ENCODE measurements at places on chromosomes 16 and 17.
A peak's percentile ranks its signal among the peaks of the same experiment; 100 is the strongest.

GRCh38 chr16:77589071-77589765 lies 133.1 kb upstream of the NUDT7 start:
- no peak for DNase-seq

DNA sequence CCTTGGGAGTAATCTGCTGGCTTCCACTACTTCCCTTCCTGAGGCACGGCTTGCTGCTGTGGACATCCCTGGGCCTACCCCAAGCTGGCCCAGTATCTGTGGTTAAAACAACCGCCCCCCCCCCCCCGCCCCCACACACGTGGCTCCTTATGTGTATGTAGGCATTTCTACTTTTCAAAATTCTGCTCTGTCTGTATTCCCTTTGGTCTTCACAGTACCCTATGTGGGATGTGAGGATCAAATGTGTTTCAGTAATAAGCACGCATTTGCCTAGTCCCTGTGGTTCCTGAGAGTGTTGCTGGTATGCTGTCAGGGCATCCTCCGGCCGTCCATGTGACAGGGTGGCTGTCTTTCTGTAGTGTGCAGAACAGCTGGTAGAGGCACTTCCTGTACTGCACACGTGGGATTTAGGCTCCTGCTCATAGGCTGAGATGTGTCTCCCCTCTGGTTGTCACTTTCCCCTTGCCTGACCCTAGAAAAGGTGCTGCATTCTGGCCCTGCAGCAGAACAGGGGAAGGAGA lies 2.2 kb downstream of the NT5M start:
- DNase-seq, result peak; percentile 38

DNA sequence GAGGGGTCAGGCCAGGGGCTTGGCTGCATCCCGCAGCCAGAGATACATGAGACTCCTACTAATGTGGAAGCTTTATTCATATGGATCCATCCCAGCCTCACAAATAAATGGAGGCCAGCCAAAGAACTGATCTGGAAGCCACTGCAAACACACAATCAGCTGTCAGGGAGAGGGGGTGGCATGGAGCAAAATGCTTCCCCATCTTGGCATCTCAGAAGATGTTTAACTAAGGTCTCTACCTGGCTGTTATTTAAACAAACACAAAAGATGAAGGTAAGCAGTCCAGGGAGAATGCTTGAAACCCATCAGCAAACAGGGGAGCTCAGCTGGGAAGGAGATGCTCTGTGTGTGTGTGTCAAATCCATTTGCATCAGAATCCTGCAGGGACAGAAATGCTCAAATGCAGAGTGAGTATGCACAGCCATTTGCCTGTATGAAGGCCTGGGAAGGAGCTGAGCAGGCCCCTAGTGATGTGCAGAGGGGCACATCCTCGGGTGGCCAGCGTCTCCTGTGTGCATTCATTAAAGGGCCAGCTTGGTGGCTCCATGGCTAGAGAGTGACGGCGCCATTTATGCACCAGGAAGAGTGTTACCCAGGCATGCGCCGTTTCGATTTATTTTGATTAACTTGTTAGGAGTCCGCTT lies 34.2 kb upstream of the IRX3 start:
- DNase-seq, result no peak

- DNase-seq, result no peak
Measured at GRCh38 chr16:80033783-80034468, 433.4 kb upstream of the MAF start.

DNA sequence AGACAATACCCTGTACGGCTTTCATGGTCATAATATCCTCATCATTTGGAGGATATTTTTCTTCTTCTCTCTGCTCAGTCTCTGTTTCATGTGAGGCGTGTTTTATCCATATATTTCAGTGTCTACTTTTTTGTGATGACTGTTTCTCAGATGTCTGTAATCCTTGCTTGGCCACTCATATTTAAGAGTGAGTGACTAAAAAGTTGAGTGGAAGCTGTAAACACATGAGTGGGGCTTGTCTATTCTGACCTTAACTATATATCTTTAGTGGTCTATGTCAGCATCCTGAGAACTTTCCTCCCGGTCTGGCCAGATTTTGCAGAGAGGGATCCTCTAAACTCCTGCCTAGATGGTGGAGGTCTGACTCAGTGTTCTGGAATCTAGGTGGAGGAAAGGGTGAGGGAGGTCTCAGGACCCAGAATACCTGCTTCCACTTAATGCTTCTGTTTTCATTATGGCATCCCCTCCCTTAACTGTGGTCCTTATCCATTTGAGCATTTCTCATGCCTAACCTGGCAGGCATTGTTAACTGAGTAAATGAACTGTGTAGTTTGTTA lies 6.0 kb downstream of the DDX19B start:
- DNase-seq, result no peak

DNA sequence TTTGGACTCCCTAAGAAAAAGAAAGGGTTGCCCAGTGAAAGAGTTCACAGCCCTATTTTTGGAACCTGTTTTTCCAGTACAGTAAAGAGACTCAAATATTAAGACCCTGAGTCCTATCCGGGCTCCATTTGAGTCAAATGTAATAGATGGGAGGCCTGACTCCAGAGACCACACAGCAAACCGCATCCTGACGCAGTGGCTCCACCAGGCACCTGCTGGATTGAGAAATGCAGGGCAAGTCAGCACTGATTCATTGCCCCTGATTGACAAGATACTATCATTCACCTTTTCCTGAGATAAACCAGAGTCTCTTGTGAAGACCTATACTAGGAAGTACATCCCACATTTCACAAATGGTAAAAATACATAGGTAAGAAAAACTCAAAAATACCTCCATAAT lies 715.7 kb upstream of the SOX9 start:
- DNase-seq, result no peak

- no peak for DNase-seq
Measured at GRCh38 chr17:31627960-31628359, 231.1 kb downstream of the COPRS start.

- DNase-seq, result no peak
Measured at GRCh38 chr17:74962622-74963394, 9.8 kb downstream of the HID1 start.

- no peak for DNase-seq
Measured at GRCh38 chr16:83542491-83542890, 265.3 kb upstream of the HSBP1 start.

DNA sequence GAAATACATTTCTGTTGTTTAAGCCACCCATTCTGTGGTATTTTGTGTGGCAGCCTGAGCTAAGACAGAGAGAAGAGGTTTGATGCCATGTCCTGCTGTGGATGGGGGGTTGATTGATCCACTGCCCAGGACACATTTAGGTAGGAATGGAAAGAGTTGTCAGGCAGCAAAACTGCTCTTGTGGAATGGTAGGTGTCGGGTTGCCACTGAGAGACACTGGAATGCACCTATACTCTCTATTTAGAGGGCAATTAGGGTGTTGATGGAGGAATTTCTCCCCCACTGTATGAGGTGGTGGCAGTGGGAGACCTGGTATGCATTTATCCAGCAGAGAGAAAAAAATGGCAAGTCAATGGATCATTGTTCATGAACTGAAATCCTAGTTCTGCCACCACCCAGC lies 30.9 kb downstream of the CBLN1 start:
- no peak for DNase-seq

DNA sequence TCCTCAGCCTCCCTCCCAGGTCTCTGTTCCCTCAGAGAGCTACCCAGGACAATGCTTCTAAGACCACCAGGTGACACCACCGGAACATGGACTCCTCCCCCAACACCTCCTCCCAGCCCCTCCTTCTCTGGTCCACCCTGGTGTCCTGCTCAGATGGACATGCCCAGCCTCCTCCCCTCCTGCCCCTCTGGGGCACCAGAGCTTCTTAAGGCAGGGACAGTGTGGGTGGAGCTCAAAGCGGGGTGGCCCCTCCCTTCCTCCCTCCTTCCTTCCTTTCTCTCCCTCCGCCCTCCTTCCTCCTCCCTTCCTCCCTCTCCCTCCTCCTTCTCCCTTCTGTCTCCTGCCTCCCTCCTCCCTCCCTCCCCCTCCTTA lies 22.7 kb downstream of the TRPV3 start:
- no peak for DNase-seq

DNA sequence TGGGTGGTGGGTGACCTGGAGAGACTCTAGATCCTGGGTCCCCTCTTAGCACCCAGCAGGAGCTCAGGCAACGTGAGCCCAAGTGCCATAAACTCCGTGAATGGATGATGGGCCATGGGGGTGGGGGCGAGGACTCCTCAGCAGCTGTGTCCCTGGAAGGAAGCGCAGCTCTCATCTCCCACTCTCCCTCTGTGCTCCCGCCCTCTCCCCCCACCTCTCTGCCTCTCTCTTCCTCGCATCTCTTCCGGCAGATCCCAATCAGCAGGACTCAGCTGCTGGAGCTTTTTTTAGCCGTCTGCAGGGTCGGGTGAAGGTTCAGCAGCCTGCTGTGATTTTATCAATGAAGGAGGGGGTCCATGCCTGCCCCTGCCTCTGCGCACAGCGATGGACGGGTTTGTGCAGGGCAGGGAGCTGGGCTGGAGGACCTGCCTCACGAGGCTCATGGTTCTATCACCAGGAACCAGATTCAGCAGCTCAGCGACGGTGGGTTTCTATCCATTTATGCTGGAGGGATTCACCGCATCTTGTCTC lies 8.3 kb downstream of the CCR7 start:
- no peak for DNase-seq

- no peak for DNase-seq
Measured at GRCh38 chr16:88295671-88296436, 86.9 kb upstream of the ZNF469 start.

DNA sequence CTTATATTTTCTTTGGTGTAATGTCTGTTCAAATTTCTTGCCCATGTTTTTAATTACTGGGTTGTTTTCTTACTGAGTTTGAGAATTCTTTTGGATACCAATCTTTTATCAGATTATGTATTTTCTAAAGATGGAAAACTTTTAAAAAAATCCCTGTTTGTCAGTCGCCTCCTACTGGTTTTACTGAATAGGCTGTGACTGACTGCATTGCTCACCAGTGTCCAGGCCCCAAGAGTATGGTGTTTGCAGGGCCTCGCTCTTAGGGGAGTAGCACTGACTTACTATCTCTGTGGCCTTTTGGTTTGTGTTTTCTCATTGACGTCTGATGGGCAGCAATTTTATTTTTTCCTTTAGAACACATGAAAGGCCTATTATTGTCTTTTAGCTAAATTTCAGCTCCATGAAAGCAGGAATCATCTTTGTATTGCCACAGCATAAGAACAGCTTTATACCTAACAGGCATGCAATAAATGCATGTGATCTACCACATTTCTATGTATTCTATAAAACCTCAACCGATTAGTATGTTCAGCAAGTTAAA lies 188.4 kb downstream of the AATF start:
- no peak for DNase-seq

GRCh38 chr17:70168044-70168976 lies 1.0 kb upstream of the KCNJ2 start:
- DNase-seq, result no peak

DNA sequence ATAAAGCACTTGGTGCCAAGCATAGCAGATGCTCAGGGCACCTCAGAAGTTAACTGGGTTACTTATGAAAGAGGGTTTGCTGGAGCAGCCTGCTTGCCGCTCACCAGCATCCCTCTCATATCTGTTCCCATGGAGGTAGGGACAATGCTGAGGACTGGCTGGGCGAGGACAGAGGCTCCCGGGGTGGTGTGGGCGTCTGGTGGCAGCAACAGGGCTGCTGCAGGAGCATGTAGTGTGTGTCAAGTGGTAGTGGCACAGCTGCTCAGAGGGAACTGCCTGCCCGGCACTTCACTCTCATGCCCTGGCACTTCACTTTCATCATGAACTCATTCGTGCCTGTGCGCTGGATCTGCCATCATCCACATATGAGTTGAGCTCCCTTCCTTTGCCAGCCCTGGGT lies 26.9 kb upstream of the ZNHIT3 start:
- DNase-seq, result no peak

- no peak for DNase-seq
Measured at GRCh38 chr17:15122857-15123256, 142.3 kb downstream of the PMP22 start.

DNA sequence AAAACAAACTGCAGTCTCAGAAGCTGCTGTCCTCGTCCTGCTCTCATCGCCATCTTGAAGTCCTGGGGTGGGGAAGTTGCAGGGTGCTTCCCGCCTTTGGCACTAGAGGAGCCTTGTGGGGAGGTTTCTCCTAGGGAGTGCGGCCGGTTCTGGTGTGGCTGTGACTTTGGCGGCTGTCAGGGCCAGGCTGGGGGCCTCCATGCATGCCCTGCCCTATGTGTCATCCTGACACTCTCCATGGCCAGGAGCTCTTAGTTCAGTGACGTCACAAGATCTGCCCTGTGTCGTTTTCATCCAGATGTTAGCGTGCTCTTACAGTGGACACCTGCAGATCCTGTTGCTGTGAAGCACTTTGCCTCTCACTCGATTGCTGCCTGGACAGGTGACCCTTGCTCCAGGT lies 49.6 kb downstream of the PLD6 start:
- no peak for DNase-seq

DNA sequence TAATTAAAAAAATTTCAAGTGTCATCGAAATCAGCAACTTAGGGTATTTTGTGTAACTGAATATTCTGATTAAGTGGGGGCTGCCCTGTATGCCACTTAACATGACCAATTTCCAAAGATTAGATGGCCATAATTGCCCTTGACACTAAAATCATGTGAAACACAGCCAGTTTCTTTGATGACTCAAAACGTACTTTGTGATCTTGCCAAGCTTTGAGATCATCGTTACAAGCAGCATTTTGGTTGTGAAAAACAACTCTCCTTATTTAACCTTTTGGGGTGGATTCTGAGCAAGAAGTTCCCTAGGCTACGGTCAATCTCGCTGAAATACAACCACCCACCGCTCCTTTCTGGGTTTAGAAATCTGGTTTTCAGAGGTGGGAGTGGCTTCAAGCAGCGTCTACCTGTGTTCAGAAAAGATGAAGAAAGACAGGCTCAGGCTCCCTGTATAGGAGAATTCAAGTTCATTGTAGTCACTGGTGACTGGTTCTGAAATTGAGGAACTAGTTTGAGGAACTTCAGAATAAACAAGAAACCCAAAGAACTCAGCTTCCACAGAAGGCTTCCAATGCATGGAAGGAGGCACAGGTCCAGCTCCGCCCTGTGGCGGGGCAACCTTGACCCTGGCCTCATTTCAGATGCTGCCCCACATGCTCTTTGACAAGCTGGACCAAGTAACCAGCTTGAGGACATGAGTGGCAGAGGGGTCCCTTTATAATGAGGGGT lies 9.4 kb downstream of the MAP3K14 start:
- peak; percentile 57 for DNase-seq

GRCh38 chr17:35612924-35613521 lies 25.9 kb downstream of the AP2B1 start:
- peak; percentile 24 for DNase-seq

DNA sequence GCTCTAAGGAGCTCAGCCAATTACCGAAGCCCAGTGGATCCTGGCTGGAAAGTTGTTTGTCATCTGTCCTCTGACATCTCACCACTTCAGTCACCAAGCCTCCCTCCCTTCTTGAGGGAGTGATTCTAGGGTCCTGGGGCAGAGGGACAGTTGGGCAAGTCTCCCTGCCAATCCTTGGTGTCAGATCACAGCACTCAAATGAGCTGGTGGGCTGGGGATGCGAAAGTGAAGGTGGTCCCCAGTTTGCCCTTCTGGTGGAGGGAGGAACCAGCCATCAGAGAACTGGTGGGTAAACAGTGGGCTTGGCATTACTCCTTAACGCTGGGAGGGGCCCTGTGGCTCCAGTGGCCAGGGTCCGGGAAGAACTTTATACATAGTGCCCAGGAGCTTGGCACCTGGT lies 4.4 kb upstream of the CALB2 start:
- DNase-seq, result no peak

- no peak for DNase-seq
Measured at GRCh38 chr16:64225036-64225435, 896.8 kb downstream of the CDH11 start.

- DNase-seq, result no peak
Measured at GRCh38 chr17:64679710-64680216, 17.7 kb upstream of the SMURF2 start.

- DNase-seq, result no peak
Measured at GRCh38 chr16:67953641-67954375, 9.9 kb upstream of the LCAT start.

All from activated CD4-positive, alpha-beta T cell treated with anti-CD3 and anti-CD28 coated beads for 4 hours (primary cell).